ENCODE measurements at places on chromosomes 11 and 22.

DNA sequence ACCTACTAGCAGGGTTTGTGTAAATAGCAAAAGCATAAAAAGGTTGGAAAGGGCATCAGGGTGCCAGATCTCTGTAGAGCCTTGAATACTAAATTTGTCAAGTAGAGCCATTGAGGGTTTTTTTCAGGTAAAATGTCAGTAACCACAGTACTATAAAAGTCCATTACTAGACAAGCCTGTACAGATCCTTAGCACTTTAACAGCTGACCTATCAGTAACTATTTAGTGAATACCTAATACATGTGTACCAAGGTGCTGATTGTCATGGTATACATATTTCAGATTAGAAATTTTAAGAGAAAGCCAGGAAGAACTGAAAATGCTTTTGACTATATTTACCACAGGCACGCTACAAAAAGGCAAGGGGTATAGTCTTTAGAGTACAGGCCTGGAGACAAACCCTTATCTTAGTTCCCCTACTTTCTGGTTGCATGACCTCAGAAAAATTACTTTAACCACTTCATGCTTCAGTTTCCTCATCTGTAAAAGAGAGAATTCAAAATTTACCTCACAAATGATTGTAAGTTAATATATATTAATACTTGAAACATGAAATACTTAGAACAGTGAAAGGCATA is 57.9 kb downstream of the RAB38 start:
- no peak for DNase-seq

- DNase-seq = no peak
These were observed at the start of gene SLC6A5 for GRCh38 chr11:20599221-20600019. SLC6A5 (plus strand) TSS chr11:20599608; CDS start chr11:20599673, 65 bp downstream.

DNA sequence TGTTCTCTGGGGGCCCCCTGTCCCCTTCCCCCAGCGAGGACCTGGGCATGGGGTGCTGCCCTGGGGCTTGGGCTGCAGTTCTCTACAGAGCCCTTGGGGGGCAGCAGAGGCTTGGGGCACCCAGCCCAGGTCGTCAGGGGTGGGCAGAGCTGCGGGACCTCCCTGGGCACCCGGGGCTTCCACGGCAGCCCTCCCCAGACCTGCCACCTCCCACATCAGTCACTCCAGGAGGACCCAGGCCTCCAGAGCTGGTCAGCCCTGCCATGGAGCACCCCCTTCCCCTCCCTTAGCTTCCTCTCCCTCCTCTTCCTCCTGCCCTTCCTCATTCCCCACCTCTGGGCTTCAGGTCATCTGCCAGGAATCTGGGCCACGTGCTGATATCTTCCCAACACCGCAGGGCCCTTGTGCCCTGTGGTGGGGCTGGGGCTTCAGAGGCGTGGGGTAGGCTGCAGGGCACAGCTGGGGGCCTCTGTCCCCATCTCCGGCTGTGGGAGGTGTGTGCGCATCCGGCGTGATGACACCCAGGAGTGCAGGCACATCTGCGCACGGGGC is 5.8 kb downstream of the TSPAN4 start:
- peak; percentile 74 for DNase-seq

DNA sequence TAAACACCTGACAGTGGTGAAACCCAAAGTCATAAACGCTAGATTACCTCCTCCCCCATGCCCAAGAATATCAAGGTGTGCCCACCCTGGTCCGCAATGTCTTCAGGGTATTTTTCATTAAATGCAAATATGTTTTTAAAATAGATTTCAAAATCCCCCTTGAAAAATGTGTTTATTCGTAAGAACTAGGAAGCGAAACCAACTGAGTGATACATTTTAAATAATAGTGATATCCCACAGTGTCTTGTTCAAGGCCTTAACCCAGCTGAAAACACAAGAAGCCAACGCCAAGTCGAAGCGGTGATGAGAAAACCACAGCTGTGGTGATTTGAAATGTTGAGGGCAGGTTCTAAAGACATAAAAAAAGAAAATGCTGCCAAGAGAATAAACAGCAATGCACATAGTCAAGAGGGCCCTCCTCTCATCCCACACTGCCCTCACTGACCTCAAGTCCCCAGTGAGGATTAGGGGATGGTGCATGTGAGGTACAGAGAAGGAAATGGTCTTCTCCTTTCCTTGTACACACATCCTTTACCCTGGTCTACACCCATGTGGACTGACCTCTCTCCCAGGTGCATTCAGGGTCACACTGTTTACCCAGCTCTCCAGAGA is 25.5 kb downstream of the KCNJ1 start:
- no peak for DNase-seq

DNA sequence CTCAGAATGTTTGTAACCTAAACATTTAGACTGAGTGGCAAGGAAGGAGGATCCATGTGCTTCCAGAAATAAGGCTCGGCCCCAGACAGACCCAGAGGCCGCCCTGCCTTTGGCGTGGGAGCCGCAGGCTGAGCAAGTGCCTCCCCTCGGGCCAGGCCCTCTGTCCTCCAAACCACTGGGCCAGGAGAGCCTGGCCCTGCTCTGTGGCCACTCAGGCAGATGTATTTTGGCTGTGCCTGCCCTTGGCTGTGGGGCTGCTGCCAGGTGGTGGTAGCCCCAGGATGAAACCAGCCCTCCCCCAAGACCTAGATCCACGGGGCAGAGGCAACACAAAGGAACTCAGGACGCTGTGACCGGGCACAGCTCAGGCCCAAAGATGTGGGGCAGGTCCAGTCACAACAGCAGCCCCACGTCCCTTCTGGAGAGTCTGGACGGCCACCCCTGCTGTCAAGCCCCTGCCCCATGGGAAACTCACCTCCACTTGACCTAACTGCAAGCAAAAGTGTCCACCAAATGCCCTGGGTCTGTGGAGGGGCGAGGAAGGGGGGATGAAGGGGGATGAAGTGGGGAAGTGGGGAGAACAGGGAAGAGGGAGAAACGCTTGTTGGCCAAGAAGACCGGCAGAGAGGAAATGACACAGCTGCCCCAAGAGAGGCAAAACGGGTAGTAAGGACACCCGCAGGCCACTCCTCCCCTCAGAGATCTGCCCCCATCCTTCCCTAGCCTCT is 24.0 kb downstream of the PISD start:
- DNase-seq = no peak

GRCh38 chr11:72122607-72123006 is 10.1 kb upstream of the ANAPC15 start:
- DNase-seq = no peak

DNA sequence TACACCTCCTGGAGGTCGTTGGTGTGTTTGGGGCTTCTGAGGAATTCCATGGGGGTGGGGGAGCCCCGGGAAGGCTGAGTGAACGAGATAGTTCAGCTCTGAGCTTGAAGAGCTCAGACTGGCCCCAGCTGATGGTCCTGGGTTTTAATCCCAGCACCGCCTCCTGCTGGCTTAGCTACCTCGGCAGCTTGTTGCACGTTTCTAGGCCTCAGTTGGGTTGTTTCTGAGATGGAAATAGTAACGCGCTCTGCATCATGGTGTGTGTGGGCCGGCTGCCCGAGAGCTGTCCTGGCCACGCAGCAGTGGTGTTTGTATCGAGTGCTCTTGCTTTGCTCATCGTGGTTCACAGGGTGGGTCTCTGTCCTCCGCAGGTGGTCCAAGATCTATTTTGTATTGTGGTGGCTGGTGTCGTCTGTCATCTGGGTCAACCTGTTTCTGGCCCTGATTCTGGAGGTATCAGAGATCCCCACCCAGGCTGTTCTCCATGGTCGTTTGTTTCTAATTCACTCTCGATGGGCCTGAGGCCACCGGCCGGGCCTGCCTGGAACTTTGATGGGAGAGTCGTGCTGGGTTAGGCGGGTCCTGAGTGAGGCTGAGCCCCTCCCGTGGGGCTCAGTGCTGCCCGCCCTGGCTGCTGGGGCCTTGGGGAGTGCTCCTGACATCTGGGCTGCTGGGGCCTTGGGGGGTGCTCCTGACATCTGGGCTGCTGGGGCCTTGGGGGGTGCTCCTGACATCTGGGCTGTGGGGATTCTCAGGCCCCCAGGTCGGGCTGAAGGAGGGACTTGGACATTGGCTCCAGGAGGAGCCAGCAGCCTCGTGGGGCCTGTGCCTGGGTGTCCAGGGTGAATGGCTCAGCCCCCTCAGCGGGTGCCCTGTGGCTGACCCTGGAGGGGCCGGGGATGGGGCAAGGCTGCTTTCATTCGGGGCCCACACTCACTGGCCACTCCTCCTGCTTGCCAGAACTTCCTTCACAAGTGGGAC is 37.7 kb downstream of the TPCN2 start:
- no peak for DNase-seq

DNA sequence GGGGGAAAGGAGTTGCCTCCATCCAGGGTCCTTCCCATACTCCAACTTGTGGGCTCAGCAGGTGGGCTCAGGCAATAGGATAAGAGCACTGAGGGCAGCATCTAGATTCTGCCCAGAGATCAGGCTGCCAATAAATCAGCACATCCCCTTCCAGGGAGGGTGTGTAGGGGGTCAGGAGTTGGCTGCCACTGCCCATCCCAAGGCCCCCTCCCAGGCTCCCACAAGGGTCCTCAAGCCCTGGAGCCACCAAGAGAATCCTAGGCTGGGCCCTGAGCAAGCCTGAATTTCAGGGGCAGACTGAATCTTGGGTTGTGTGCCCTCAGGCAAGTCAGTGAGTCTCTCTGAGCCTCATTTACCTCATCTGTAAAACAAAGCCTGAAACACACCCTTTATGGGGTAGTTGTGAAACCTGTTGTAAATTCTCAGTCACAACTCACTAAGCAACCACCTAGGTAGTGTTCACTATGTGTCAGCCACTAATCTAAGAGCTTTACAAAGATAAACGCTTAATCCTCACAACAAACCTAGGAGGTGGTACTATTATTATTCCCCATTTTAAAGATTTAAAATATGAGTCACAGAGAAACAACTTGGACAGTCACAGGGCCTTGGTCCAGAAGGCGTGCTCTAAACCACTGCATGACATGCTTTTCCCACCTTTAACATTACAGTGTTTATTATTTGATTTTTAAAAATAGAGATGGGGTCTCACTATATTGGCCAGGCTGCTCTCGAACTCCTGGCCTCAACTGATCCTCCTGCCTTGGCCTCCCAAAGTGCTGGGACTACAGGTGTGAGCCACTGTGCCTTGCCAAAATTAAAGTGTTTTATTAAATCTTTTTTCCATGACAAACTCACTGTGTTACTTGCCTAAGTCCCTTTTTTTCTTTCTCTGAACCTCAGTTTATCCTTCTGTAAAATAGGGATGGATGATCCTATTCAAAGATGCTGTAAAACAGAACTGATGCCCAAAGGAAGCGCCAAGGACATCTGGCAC is 36.2 kb downstream of the LMO1 start:
- DNase-seq = no peak

DNA sequence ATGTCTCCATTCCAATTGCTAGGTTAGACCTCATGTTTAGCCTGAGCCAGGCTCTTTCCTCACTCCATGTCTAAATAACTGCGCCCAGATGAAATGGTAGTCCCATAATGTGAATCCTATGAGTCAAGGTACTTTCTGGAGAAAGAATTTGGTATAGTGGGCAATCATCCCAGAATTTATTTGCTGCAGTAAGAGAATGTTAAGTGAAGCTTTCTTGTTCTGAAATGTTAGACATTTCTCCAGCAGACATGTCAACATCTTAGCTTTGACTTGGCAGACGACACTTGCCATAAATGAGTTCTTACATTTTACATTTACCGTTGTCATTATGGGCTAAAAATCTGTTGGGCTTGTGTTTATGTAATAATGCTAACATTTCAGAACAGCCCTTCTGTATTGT is 165.2 kb downstream of the PGR start:
- DNase-seq = no peak

GRCh38 chr11:85685820-85686459 is at the start of gene CCDC89:
CCDC89 (minus strand) TSS chr11:85686195; CDS start chr11:85686130, 65 bp downstream.
- no peak for DNase-seq

DNA sequence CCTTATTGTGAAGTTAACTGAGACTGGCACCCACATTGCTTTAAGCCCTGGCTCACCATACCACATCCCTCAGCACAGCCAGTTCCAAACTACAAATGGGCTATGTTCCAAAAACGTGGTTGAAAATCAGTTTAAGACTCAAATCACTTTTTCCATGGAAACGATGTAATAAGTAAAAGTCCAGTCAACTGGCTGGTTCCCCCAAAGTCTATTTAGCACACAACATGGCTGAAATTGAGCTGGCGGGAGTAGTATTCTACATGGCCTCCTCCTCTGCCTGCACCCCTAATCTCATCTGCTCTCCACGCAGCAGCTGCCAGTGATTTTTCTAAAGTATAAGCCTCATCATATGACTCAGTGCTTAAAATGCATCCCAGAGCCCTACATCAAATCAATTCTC is 40.9 kb upstream of the BIRC3 start:
- DNase-seq = no peak

- no peak for DNase-seq
These were observed 48.4 kb downstream of the CHRDL2 start for GRCh38 chr11:74682731-74683278.

- no peak for DNase-seq
These were observed 164.8 kb upstream of the SEZ6L start for GRCh38 chr22:26004477-26004876.

- no peak for DNase-seq
These were observed 12.7 kb upstream of the TMA7B start for GRCh38 chr22:39947220-39948216.

DNA sequence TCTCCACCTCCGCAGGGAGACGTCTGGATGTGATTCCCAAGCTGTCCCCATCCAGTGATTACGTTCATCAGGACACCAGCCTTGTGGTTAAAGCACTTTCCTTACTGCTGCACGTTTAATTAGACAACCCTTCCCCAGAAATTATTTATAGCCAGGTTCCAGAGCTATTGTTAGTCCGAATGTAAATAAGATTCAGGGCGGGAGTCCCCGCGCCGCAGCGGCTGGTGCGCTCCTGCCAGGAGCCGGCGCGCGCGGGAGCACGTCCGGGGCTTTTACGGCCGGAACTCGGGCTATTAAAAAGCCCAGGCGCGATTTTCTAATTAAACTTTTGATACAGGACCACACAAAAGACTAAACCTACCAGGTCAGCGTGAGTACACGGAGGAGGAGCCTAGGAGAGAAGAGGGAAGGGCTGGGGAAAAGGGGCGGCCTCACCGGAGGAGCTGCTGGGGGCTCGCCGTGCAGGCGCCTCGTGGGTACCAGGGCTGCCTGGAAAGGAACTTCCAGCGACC is 538.3 kb downstream of the OPCML start:
- no peak for DNase-seq

GRCh38 chr11:63764340-63764678 is 4.3 kb downstream of the ZFTA start:
- DNase-seq = no peak

DNA sequence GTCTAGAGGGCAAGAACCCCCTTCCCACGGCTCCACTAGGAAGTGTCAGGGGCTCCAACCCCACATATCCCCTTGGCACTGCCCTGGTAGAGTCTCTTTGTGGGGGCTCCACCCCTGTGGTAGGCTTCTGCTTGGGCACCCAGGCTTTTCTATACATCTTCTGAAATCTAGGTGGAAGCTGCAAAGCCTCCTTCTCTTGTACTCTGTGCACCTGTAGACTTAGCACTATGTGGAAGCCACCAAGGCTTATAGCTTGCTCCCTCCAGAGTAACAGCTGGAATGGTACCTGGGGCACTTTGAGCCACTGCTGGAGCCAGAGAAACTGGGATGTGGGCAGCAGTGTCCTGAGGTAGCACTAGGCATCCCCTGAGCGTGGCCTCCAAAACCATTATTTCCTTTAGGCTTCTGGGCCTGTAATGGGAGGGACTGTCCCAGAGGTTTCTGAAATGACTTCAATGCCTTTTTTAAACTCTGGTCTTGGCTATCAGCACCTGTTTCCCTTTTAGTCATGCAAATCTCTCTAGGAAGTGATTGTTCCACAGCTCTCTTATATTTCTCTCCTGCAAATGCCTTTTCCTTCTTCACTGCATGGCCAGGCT is 68.4 kb downstream of the TRAF6 start:
- DNase-seq = no peak

All from activated naive CD4-positive, alpha-beta T cell treated with anti-CD3 and anti-CD28 coated beads, Interleukin-2, amount 50 U/mL, for 16 hours (primary cell).